Myocyte (in vitro differentiated cells): ENCODE measurements at places on chromosomes 4 and X. TPM values are rescaled to one million over a fixed set of nuclear protein-coding genes. Genes with fewer than 3 reads are reported as not detected.

DNA sequence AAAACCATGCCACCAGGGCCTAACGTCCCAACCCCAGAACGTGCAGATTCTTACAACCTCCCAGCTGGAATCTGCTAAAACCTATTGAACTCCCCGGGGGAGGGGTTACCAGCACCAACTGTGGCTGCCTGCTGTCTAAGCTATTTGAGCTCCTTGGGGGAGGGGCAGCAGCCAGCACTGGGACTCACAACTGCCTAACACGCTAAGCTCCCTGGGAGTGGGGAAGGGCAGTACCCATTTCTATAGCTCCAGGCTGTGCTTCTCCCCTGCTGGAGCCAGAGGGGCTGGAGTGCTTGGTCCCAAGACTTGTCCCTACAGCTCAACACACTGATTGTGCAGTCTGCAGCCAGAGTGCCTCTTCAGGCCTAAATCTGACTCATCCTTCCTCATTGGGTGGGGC lies 459.8 kb upstream of the FGF16 start:
- DNase-seq, result no peak

GRCh38 chrX:107102980-107103379 lies 15.6 kb downstream of the RBM41 start:
- no peak for DNase-seq

- DNase-seq, result peak; percentile 12
These were observed 109.3 kb upstream of the KLHL13 start for GRCh38 chrX:118225711-118226428.

GRCh38 chrX:13028871-13029636 lies 15.4 kb downstream of the FAM9C start:
- peak; percentile 35 for DNase-seq

GRCh38 chr4:161336016-161336530 lies 827.7 kb downstream of the FSTL5 start:
- DNase-seq, result peak; percentile 19

GRCh38 chrX:148024425-148025148 lies 43.5 kb downstream of the FMR1NB start:
- no peak for DNase-seq

GRCh38 chrX:16612257-16612897 lies 37.6 kb upstream of the S100G start:
- no peak for DNase-seq

GRCh38 chr4:89303814-89304388 lies 3.7 kb downstream of the GPRIN3 start:
- no peak for DNase-seq

- DNase-seq, result peak; percentile 49
These were observed 154.2 kb upstream of the TBL1X start for GRCh38 chrX:9310616-9311015.

DNA sequence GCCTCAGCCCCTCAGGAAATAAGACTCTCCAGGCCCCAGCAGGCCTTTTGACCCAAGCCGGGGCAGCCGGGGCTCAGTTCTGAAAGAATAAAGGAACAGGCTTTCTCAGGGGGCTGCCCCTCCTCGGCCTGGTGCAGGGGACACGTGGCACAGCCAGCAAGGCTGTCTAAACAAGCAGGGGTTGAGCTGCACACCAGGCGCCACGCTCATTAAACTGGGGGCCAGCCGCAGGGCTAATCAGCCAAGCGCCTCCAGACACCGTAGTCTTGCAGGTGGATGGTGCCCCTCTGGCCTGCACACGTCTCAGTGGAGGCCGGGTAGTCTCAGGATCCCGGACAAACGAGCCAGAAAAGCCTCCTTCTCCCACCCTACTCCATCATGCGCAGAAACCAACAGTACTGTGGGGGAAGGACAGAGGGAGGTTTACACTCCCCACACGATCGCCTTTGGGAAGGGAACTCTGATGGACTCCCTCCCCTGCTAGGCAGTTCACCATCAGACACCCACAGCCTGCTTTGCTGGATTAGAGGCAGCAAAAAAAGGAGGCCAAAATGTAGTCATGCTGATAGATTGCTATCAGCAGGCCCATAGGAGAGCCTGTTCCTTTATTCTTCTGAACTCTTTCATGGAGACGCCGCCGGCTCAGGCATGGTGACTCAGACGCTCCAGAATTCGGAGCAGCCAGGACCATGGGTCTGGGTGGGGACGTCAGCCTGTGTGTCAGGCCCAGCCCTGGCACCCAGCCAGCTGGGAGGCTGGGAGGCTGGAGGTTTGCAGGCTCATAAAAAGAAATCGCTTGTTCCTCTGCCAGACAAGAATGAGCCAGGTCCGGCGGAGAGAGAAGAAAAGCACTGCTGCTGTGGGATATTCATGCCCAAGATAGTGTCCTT lies 342.4 kb downstream of the BCOR start:
- DNase-seq, result peak; percentile 94

GRCh38 chrX:26908218-26908617 lies 554.9 kb downstream of the PPP4R3C start:
- DNase-seq, result no peak

DNA sequence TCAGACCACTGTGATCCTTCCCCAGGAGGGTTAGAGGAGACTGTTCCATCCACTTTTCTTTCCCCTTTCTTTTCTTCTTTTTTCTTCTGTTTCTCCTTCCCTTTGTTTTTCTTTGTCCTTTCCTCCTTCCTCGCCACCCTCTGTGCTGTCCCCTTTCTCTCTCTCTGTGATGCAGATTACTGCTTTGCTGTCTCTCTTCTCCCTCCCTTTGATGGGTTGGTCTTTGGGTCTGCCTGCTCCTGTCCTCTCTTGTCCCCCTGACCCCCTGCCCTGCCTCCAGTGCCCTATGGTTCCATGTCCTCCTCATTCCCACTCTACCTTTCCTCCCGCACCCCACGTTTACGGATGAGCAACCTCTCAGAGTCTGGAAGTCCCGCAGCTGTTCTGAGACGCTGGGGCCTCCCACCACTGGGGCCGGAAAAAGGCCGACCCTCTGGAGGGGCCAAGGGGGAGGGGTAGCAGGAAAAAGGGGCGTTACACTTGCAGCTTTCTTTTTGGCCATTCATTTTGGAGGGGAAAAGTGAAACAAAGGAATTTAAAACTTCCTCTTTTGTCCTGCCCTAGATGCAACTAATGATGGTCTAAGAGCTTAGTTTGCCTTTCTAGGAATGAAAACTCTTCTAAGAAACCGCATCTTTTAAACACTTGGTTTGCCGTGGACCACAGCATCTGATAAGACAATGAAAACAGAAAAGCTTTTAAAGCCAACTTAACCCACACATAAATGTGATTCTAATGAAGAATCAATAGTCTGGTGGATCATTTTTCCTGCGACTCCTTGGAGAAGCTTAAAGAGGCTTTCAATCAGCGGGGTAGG lies 24.5 kb upstream of the TSR2 start:
- DNase-seq, result no peak

- no peak for DNase-seq
These were observed 115.7 kb upstream of the LSM6 start for GRCh38 chr4:146059865-146060264.

GRCh38 chr4:18626996-18627395 lies 605.4 kb upstream of the LCORL start:
- DNase-seq, result no peak

DNA sequence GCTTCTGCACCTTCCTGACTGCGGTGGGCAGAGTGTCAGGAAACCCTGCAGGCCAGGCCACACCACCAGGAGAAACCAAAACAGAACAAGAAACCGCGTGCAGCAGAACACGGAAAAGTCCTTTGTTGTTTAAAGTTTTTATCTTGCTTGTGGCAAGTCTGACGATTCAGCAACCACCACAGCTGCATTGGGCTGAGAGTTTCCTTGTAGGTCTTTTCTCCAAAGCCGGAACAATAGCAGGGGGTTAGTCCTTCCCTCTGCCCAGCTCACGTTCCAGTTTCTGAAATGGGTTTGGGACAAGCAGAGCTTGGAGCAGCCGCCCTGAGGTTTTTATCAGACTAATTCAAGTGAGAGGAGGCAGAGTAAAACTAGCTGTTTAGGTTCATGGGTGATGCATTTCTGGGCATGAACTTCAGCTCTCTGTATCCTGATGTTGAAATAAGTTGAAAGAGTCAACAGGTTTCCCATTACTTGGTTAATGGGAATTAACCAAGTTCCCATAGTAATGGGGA lies 216.9 kb downstream of the PTTG2 start:
- DNase-seq, result peak; percentile 84

DNA sequence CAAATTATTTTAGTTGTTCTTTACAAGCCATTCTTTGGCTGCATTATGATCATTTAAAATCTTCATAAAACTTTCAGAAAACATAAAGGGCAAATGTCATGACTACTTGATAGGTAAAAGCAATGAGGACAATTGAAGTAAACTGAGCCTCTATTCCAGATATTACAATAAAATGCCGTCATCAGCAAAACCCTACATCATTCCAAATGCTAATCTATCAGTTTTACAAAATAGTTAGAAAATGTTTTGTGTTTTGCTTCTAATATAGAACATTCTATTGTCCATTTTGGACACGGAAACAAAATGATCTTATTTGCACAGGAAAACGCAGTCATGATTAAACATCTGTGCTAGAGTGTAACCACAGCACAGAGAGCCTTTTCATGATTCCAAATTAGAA lies 1330.6 kb upstream of the ADGRL3 start:
- no peak for DNase-seq

Gene NLRP2B
- total RNA-seq, result not detected in 2 replicates

Gene UTP3
- total RNA-seq, result 23.7 and 25.7 TPM in 2 replicates

Gene STK32B
- 0.29 and 0.52 TPM in 2 replicates for total RNA-seq

Gene NDNF
- total RNA-seq, result not detected in 2 replicates

Gene SYTL4
- total RNA-seq, result 0.88 and 0.99 TPM in 2 replicates

Gene RAB41
- total RNA-seq, result not detected in 2 replicates

Gene SCLT1
- 5.2 and 7.4 TPM in 2 replicates for total RNA-seq

Gene PTTG2
- total RNA-seq, result not detected in 2 replicates

Gene ZIC3
- not detected in 2 replicates for total RNA-seq

Gene ERVMER34-1
- total RNA-seq, result 0.10 and 0.13 TPM in 2 replicates

Gene MPP1
- 10.6 and 11.2 TPM in 2 replicates for total RNA-seq

Gene CSN2
- total RNA-seq, result not detected in 2 replicates

Gene CHRNA9
- total RNA-seq, result 0.62 TPM in 1 of 2 replicates, not detected in the other
